ENCODE measurements at places on chromosomes 5 and 9. TPM values are rescaled to one million over a fixed set of nuclear protein-coding genes. Genes with fewer than 3 reads are reported as not detected.

- no peak for DNase-seq
- no peak overlapping the region for H3K4me3 ChIP-seq
- H3K36me3 ChIP-seq: no peaks in the 10 kb centered on the region
- no peaks in the 10 kb centered on the region for H3K4me1 ChIP-seq
Observed at GRCh38 chr5:74476819-74477453, 163.6 kb downstream of the ENC1 start.

DNA sequence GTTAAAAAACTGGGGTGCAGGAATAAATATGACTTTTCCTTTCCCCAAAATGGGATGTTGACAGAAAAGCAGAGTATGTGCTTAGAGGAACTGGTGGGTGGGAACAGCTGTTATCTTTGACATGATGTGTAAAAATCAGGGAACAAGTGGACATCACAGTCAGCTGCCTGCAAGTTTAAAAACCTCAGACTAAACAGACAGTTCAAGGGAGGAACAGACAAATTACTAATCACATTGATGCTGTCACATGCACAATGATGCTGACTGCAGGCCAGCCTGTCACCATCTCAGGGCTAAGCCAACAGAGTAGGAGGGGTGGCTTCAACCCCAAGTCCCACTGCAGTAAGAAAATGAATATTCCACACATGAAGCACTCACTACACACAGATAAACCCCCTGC lies 38.2 kb upstream of the UBAP2 start:
- H3K36me3 ChIP-seq: peaks cover 27% of the 10 kb centered on the region
- H3K27me3 ChIP-seq: no peaks in the 10 kb centered on the region
- H3K4me1 ChIP-seq: no peaks in the 10 kb centered on the region
- no peak for DNase-seq

DNA sequence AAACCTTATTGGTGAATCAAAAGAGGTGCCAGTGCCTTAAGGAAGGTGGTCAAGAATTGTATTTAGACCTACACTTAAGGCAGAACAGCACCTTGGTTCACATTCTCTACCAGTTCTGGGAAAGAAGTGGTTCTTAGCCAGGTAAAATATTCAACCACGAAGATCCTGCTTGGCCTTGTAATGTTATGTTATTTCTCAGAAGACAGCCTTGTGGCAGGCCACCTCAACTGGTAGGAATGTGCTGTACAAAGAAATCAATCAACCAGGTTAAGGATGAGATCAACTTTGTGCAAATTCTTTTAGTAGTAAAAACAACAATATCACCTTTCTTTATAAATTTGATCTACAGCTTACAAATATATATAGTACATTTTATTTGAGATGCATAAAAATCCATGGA lies 246.8 kb downstream of the ARRDC3 start:
- no peak overlapping the region for H3K27ac ChIP-seq
- no peaks in the 10 kb centered on the region for H3K27me3 ChIP-seq
- H3K36me3 ChIP-seq: no peaks in the 10 kb centered on the region
- H3K4me1 ChIP-seq: no peaks in the 10 kb centered on the region
- H3K4me3 ChIP-seq: no peak overlapping the region
- no peak for DNase-seq

TUSC1 gene
- total RNA-seq: 4.3 TPM
